H9 (cell line): ENCODE measurements at places on chromosomes 4 and X.

DNA sequence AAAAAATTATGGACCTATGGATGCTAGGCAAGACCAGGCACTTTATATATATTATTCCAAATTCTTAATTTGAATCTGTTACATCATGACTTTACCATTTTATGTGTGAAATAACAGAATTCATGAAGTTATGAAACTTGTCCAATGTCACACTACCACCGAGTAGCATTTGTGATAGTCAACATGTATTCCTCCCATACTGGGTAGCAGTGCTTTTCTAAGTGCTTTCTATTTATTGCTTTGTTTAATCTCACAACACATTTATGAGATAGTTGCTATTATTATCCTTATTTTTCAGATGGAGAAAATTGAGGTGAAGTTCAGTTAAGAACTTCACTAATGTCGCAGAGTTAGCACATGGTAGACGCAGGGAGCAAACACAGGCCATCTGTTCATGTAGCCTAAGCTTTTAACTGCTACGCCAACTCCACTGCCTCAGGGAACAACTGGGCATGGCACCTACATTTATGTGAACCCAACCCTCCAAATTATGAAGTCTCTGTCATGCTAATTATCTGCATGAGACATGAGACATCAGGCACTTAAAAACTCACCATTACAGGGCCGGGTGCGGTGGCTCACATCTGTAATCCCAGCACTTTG lies 20.8 kb downstream of the GUCY1A1 start:
- no peak for DNase-seq

GRCh38 chrX:35507701-35508100 lies 290.4 kb upstream of the MAGEB16 start:
- no peak for DNase-seq

- no peak for DNase-seq
These were observed 1039.7 kb downstream of the RAPGEF2 start for GRCh38 chr4:160142579-160142978.

GRCh38 chrX:15874672-15875071 lies 20.1 kb upstream of the AP1S2 start:
- DNase-seq = no peak

GRCh38 chr4:99635601-99636000 lies 22.0 kb downstream of the C4orf54 start:
- no peak for DNase-seq

GRCh38 chr4:112956484-112956896 lies 93.0 kb upstream of the ANK2 start:
- no peak for DNase-seq

- no peak for DNase-seq
These were observed 48.4 kb upstream of the SPANXN4 start for GRCh38 chrX:142977128-142977914.

DNA sequence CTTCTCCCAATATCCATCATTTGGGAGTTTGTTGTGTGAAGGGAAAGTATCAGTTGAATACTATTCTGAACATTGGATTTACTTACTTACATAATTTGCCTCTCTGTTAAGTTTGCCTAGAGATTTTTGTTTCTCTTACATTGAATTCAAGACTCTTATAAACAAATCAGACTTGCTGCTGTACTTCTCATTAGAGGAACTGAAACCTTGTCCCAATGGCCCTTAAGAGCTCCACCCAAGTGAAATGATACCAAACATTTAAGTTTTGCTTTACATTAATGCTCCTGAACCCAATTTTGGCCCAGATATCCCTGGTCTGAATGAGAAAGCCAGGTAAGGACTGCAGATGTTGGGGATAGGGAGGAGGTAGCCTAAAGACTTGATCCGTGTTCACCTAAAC lies 32.0 kb downstream of the HAND2 start:
- no peak for DNase-seq

DNA sequence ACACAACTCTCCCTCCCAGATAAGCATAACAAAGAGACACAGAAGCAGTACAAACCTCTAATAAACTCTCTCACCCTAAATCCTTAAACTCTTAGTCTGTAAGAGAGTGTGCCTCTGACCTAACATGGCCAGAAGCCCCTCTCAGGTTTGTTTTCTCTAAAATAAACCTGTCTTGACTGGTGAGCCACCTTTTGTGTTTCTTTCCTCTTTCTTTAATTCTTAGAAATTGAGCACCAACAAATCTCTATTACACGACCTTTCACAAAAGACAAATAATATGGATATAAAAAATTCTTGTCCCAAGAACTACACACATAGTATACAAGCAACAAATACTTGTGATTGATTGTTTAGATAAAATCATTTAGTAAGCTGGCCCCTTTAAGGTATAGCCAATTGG lies 573.7 kb downstream of the EPHA5 start:
- no peak for DNase-seq

GRCh38 chrX:109967156-109967555 lies 35.8 kb upstream of the TMEM164 start:
- DNase-seq = no peak

- no peak for DNase-seq
These were observed 44.5 kb downstream of the STPG2 start for GRCh38 chr4:98098764-98099163.

- no peak for DNase-seq
These were observed 196.2 kb upstream of the TENT5D start for GRCh38 chrX:80223982-80224579.

- no peak for DNase-seq
These were observed 234.1 kb downstream of the CPE start for GRCh38 chr4:165612936-165613335.

- DNase-seq = no peak
These were observed at the start of gene SYTL5 for GRCh38 chrX:38006291-38006690. Gene SYTL5 (plus strand): TSS chrX:38006553. CDS start chrX:38033890, 27,337 bp downstream.

- DNase-seq = no peak
These were observed 40.3 kb downstream of the AMMECR1 start for GRCh38 chrX:110277609-110278008.

GRCh38 chr4:54517781-54518444 lies 139.8 kb upstream of the KIT start:
- DNase-seq = no peak

DNA sequence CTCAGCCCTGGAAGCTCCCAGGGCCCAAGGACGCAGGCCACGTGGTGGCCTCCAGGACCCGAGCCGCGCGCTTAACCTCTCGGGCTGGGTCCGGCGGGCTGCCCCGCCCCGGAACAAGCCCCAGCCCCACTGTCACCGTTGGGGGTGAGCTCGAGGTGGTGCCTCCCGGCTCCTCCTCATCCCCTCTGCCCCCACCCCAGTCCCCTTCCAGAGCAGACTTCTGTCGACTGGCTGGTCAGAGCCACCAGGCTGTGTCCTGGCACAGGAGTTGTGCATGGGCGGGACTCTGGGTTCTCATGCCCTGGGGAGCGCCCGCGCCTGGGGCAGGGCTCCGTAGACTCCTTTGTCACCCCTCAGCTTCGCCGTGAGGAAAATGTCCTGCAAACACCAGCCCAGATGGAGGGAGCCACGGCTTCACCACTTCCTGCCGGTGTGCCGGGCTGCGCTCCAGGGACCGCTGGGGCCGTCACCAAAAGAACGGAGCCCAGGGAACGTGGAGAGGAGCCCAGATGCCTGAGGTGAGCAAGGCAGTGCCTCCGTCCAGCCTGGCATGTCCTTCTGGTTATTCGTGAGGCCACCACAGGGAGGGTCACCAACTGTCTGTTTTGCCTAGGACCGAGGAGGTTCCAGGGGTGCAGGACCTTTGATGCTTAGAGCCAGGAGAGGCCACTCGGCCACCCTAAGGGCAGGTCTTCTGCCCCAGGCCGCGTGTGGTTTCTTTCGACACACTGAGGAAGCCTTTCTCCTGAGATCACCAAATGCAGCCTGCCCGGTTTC lies 7.1 kb upstream of the RGS12 start:
- peak; percentile 30 for DNase-seq

GRCh38 chrX:133440797-133441163 lies 25.5 kb upstream of the GPC4 start:
- DNase-seq = peak; percentile 53

GRCh38 chr4:74667944-74668343 lies 126.4 kb downstream of the BTC start:
- DNase-seq = no peak

- no peak for DNase-seq
These were observed 100.6 kb downstream of the MID1 start for GRCh38 chrX:10519761-10520160.

DNA sequence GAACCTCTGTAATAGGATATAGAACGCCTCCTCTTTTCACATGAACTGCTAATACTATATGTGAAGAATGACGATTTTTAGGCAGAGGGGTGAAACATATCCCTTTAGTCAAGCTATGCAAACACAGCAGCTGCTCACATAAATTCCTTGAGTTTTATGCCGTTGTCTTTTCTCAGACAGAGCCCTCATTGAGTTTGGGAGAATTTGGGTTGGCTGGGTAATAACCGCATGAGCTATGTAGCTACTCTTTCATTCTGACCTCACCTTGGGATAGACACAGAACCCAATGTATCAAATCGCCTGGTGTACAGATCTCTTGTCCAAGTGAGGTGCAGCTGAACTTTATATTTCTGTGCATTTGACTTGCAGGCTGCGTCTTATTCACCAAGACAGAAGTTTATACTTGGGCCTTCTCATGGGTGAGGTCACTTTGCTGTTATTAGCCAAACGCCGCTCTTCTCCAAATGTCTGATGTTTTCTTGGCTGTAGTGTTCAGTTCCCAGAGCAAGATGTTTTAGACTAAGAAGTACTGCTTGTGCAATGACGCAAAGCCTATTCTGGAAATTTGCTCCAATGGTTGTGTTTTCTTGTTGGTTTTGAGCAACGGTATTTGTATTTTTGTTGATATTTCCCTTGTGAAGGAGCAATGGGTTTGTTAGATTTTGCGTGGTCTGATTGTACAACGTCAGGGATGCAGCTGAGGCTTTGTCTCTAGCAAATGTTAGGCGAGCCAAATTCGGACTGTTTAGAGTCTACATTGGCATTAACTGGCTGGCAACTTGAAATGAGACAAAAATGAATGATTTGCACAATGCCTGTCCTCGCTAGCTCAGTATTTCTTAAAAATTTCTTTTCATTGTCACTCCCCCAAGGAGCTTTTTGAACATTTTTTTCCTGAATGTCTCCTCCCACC lies 11.2 kb upstream of the SPARCL1 start:
- DNase-seq = no peak

DNA sequence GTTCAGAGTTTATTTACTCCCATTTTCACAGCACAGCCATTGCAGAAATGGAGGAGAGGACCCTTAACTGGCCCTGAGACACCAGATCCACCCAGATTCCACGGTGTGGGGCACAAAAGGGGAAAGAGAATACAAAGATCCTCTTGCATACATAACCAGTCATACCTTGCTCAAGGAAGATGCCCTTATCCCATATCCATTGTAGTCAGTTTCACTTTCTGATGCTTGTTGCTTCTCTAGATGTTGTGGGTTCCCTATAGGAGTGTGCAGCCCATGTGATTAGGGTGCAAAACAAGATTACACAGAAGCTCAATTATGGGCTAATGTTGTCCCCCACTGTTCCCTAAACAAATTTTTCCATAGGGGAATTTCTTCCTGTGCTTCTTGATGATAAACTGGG lies 1309.0 kb upstream of the PABPC4L start:
- DNase-seq = no peak

DNA sequence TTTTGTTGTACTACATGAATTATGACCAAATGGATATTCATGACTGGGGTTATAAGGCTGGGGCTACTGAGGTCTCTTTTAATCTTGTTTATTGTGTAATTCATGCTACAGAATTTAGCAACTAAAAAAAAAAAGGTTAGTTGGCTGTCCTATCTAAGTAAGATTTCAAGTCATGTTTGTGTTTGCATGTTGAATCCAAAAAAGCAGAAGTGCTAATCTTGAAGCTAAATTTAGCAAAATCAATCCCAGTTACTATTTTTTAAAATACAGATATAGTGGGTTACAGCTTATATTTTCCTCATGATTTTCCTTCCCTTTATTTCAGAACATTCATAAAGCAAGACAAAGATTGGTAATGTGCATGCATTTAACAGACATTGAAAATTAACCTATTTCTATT lies 19.4 kb downstream of the MTMR1 start:
- no peak for DNase-seq

- DNase-seq = no peak
These were observed 339.8 kb downstream of the PAPSS1 start for GRCh38 chr4:107380190-107380589.

- no peak for DNase-seq
These were observed 193.0 kb upstream of the IGFBP7 start for GRCh38 chr4:57303012-57303751.

- DNase-seq = no peak
These were observed 25.5 kb upstream of the MORC4 start for GRCh38 chrX:107025545-107025944.

GRCh38 chrX:153365670-153366069 lies 31.7 kb downstream of the ZNF275 start:
- DNase-seq = no peak

DNA sequence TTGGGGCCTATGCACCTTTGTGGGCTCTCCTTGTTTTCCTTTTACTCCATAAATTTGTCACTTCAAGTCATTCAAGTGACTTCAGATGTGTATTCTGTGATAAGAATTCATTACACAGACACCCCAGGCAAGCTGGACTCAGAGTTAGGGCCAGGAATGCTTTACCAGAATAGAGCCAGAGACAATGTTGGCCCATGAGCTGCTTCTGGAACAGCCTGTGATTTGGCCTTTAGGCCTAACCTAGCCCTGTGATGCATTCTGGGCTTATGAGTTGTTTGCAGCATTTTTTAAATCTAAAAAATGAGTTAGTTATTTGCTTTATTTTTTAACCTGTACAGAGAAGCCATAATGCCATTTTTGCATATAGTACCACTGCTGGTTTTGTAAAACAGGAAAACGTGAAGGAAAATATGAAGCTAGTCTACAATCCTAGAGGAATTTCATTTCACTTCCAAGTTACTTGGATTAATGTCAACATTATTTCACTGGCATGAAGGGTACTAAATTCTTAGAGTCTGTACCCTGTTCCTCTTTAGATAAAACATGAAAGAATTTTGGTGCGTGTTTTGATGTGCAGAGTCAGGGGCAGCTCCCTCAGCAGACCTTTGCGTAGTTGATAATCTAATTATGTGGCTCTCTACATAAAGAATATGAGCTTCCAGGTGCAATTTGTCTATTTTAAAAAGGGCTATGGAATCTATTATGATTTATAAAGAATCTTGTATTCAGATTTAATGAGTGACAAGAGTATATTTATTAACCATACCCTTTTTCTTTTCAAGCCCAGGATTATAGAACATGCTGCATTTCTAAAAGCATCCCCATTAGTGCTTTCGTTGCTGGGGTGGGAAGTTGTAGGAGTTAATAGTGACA lies 84.7 kb downstream of the ARHGAP10 start:
- DNase-seq = no peak

- DNase-seq = no peak
These were observed 25.8 kb upstream of the PSAPL1 start for GRCh38 chr4:7460566-7460965.

DNA sequence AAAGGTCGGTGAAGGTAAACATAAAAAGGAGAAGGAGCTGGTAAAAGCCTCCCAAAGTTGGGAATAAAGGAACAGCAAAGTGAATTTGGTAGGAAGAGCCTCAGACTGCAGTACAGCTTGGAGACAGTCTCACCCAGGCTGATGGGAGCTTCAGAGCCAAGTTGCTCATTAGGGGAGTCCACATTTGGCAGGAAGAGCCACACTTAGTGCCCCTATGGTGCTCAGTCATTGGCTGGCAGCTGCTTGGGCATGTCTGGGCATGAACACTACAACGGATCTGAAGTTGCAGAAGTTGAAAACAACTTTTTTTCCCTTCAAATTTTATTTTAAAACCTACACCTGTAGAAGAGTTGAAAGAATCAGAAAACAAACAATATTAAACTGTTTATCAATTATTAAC lies 2497.3 kb downstream of the ARAP2 start:
- DNase-seq = no peak

GRCh38 chr4:183097231-183098018 lies 1.6 kb upstream of the WWC2 start:
- peak; percentile 64 for DNase-seq
